AG08396 (cell line): ENCODE measurements at places on chromosomes 7 and 10.

DNA sequence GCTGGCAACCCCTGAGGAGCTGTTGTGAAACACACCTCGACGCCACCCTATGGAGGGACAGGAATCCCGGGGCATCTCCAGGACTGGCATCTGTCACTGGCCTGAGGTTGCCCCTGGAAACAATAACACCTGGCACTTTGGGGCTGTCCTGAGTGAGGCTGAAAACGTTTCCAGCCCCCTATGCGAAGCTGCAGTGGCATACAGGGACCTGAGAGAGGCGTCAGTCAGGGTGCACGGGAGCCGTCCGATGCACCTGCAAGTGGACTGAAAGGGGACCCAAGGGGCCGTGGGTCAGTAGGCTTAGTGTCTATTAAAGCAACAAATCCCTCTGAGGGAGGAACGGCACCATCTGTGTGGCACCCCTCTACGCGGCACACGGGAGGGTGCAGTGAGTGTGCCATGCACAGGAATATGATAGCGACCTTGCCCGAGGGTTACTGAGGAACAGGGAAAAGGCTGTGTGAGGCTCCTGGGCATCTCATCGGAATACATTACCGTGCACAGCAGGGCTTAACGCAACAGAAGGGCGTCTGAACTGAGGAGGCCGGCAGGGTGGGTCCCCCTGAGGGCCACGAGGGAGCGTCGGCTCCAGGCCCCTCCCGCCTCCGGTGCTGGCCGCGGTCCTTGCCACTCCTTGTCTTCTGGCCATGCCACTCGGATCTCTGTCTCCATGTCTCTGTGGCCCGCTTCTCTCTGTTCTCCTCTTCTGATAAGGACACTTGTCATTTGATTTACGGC, 50.4 kb downstream of the FOXL3 start:
- no peak for DNase-seq

GRCh38 chr7:23615331-23615730, 18.1 kb downstream of the CCDC126 start:
- no peak for DNase-seq

DNA sequence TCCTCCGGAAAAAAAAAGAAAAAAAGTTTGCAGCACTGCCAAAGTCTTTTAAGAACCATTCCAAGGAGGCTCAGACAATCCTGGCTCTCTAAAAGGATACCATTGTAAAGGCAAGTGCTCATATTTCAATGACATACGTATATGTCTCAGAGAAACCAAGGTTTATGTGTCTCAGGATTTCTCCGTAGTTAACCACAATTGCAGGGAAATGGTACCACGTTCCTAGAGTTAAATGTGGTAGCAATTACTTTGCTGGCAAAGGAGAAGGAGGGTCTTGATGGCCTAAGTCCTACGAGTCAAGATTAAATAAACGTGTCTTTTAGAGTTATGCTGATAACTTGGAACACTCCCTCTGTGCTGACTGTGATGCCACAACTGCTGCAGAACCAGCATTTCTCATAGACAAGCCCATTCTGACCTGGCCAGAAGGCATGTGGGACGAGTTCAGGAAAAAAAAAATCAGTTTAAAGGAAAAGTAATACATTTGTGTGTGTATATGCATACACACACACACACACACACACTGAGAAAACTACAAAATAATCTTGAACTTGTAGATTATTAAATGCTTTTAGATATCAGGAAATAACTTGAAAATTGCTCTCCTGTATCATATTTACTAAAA, 245.9 kb downstream of the FGFR2 start:
- DNase-seq: no peak

GRCh38 chr10:58937423-58937822, 239.0 kb upstream of the PHYHIPL start:
- no peak for DNase-seq

DNA sequence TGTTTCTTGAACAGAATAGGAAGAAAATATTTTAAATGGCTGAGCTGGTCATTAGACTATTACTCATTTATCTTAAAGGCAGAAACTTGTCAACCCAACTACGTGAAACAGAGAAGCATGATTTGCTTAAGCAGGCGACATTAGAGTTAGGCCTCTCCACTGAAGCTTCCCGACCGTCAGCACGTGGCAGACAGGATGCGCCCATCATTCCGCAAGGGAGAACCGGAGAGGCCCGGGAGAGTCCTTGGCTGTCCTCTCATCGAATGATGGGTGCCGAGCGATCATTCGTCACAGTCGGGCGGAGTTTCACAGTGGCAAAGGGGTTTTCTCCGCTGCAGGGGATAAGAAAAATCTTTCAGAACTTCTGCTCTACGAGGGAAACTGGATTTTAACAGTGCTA, 11.8 kb downstream of the BRI3 start:
- no peak for DNase-seq

DNA sequence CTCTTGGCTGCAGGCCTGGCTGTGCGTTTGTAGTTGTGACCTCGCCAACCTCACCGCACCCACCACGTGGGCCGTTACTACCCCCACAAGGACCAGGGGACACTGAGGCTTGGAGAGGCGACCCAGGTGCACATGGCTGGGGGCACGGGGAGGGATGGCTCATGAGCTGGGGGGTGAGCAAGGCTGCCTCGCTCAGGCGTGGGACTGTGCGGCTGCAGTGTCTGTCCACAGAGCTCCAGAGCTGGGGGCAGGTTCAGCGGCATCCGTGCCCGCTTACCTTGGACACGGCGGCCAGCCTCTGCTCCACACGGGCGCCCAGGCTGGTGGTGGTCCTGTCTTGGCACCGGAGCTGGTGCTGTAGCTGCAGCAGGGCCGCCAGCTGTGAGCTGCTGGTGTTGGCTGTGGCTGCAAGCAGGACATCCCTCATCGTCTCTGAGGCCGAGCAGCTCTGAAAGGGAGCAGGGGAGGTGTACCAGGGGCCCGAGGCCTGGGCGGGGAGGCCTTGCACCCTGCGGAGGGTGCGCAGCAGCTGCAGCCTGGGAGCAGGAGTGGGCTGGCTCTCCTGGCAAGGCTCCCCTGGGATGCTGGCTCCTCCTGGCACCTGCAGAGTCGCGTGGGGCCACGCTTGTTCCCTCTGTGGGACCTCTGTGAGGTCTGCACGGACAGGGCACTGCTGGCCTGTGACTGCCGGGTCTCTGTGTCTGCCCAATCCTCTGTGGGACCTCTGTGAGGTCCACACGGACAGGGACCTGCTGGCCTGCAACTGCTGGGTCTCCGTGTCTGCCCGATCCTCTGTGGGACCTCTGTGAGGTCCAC, 60.0 kb upstream of the NKX6-2 start:
- no peak for DNase-seq

- no peak for DNase-seq
Measured at GRCh38 chr7:38704041-38704547, 72.9 kb upstream of the AMPH start.

- peak; percentile 78 for DNase-seq
Measured at GRCh38 chr10:69348816-69349541, 67.7 kb downstream of the TACR2 start.

- DNase-seq: no peak
Measured at GRCh38 chr10:12849319-12850181, 152.0 kb downstream of the CCDC3 start.

DNA sequence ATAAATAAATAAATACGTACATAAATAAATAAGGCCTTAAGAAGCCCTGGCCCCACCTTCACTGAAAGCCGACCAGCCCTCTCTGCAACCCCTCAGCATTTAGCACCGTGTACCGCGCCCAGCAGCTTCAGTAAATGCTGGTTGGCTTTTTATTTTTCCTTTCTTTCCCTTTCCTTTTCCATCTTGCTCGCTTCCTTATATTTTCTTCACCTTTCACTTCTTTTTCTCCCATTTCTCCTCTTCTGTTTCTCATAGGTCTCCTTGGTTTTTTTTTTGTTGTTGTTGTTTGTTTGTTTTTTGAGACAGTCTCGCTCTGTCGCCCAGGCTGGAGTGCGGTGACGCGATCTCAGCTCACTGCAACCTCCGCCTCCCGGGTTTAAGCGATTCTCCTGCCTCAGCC, 11.2 kb downstream of the ZAN start:
- DNase-seq: no peak

DNA sequence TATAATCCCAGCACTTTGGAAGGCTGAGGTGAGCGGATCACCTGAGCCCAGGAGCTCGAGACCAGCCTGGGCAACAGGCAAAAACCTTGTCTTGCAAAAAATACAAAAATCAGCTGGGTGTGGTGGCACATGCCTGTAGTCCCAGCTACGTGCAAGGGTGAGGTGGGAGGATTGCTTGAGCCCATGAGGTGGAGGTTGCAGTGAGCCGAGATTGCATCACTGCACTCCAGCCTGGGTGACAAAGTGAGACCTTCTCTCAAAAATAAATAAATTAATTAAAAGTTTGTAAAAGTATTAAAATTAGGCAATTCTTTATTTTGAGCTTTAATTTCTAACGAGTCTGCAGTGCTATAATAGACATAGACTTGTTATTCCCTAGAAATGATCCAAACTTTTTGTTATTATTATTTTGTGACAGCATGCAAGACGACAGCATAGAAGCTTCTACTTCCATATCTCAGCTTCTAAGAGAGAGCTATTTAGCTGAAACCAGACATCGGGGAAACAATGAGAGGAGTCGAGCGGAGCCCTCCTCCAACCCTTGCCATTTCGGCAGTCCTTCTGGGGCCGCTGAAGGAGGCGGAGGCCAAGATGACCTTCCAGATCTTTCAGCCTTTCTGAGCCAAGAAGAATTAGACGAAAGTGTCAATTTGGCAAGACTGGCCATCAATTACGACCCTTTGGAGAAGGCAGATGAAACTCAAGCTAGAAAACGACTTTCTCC, 11.9 kb downstream of the MYPN start:
- DNase-seq: no peak
